ENCODE measurements at places on chromosomes 1 and 21. TPM values are rescaled to one million over a fixed set of nuclear protein-coding genes. Genes with fewer than 3 reads are reported as not detected.

GRCh38 chr1:43000271-43000670, 41.6 kb upstream of the SLC2A1 start:
- H3K36me3 ChIP-seq = no peaks in the 10 kb centered on the region
- H3K4me1 ChIP-seq = no peaks in the 10 kb centered on the region
- no peaks in the 10 kb centered on the region for H3K27me3 ChIP-seq
- no peak overlapping the region for H3K4me3 ChIP-seq
- no peak for DNase-seq
- H3K27ac ChIP-seq = no peak overlapping the region

The RC3H1 gene
- 2.5 TPM for polyA plus RNA-seq

DNA sequence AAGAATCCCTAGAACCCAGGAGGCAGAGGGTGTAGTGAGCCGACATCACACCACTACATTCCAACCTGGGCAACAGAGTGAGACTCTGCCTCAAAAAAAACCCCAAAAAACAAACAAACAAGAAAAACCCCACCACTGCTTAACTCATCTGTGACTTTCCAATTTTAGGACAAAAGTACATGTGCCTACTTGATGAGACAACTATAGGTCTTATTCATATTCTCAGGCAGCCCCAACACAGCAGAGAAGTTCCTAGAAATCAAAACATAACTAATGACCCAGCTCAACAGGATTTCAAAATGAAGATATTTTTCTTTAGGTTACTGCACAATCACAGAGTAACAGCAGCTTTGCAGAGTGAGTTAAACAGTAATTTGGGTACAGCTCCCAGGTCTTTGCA, 26.4 kb downstream of the TIAM1 start:
- H3K4me3 ChIP-seq = no peak overlapping the region
- DNase-seq = no peak
- H3K36me3 ChIP-seq = no peaks in the 10 kb centered on the region
- no peak overlapping the region for H3K27ac ChIP-seq
- no peaks in the 10 kb centered on the region for H3K27me3 ChIP-seq

The SPOCD1 gene
- polyA plus RNA-seq = 0.22 TPM

DNA sequence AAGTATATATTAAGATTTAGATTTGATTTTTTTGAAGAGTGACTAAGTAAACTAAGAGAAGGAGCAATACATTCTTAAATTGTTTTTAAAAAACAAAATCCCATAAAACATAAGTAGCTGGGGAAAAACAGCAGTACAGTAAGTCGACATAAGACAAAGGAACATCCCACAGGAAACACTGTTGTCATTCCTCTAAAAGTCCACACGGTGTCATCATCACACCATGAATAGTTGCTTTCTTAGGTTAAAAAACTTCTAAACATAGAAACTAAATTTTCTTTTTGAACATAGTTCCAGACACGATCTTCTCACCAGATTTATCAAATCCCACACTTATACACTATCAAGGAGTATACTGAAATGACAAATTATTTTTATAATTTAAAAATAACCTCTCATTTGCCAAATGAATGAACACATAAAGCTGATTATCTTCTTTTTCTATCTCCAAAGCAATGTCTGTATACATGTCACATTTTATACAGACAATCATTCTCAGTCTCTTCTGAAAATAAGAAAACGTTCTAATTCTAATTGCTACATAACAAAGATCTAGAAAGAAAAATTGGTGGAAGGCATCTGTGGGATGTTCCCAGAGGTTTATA, 15.8 kb downstream of the ODF2L start:
- no peak overlapping the region for H3K27ac ChIP-seq
- no peaks in the 10 kb centered on the region for H3K4me1 ChIP-seq
- peak; percentile 71 for DNase-seq
- no peak overlapping the region for H3K4me3 ChIP-seq

The TFF3 gene
- polyA plus RNA-seq = 10.0 TPM

DNA sequence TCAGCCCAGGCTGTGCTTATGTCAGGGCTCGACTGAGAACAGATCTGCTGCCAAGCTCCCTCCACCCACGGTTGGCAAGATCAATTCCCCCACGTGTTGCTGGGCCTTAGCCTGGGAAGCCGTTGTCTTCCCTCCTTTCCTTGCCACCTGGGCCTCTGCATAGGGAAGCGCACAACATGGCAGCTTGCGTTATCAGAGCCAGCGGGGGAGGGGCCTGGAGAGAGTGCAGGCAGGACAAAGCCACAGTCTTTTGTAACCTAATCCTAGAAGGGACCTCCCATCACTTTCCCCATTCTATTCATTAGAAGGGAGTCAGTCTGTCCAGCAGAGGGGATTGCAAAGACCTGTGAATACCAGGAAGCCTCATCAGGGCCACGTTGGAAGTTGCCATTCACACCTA, 17.0 kb upstream of the IGSF21 start:
- no peaks in the 10 kb centered on the region for H3K36me3 ChIP-seq
- no peak overlapping the region for H3K4me3 ChIP-seq
- peak; percentile 30 for DNase-seq
- H3K27me3 ChIP-seq = no peaks in the 10 kb centered on the region

DNA sequence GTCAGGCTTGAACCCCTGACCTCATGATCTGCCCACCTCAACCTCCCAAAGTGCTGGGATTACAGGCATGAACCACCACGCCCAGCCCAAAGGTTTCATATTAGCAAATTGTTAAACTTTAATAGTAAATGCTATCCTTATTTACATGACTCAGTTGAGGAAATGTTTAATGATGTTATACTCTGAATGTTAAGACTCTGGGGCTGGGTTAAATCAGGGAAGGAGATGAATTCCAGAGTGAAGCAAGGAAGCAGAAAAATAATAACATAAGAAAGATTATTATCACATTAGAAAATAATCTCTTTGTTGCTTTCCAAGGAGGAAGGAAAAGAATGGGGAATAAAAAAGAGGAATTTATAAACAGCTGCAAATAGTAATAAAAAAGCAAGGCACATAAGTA, 105.3 kb downstream of the PTGS2 start:
- H3K4me1 ChIP-seq = no peaks in the 10 kb centered on the region
- H3K36me3 ChIP-seq = no peaks in the 10 kb centered on the region
- no peak for DNase-seq

GRCh38 chr1:215043401-215043800, 39.1 kb upstream of the KCNK2 start:
- H3K4me1 ChIP-seq = no peaks in the 10 kb centered on the region
- no peaks in the 10 kb centered on the region for H3K27me3 ChIP-seq
- no peak overlapping the region for H3K27ac ChIP-seq
- H3K4me3 ChIP-seq = no peak overlapping the region
- no peak for DNase-seq
- no peaks in the 10 kb centered on the region for H3K36me3 ChIP-seq

The PGLYRP3 gene
- not detected for polyA plus RNA-seq

GRCh38 chr1:42815941-42816584, 859 bp upstream of the ERMAP start:
- H3K27ac ChIP-seq = no peak overlapping the region
- no peaks in the 10 kb centered on the region for H3K4me1 ChIP-seq
- H3K36me3 ChIP-seq = no peaks in the 10 kb centered on the region
- peak overlapping the region; percentile 81 for H3K4me3 ChIP-seq
- no peaks in the 10 kb centered on the region for H3K27me3 ChIP-seq

GRCh38 chr1:152946248-152946647, 758 bp upstream of the SPRR5 start:
- H3K36me3 ChIP-seq = no peaks in the 10 kb centered on the region
- no peak overlapping the region for H3K4me3 ChIP-seq
- no peaks in the 10 kb centered on the region for H3K4me1 ChIP-seq
- DNase-seq = no peak
- no peak overlapping the region for H3K27ac ChIP-seq

GRCh38 chr1:204651843-204652421, 33.6 kb downstream of the LRRN2 start:
- H3K4me3 ChIP-seq = no peak overlapping the region
- H3K36me3 ChIP-seq = no peaks in the 10 kb centered on the region
- H3K4me1 ChIP-seq = peaks cover 4% of the 10 kb centered on the region
- H3K27me3 ChIP-seq = peaks cover 2% of the 10 kb centered on the region
- peak; percentile 65 for DNase-seq
- no peak overlapping the region for H3K27ac ChIP-seq

GRCh38 chr1:191905781-191906180, 252.5 kb upstream of the RGS18 start:
- H3K27me3 ChIP-seq = no peaks in the 10 kb centered on the region
- H3K4me1 ChIP-seq = no peaks in the 10 kb centered on the region
- no peak overlapping the region for H3K27ac ChIP-seq

DNA sequence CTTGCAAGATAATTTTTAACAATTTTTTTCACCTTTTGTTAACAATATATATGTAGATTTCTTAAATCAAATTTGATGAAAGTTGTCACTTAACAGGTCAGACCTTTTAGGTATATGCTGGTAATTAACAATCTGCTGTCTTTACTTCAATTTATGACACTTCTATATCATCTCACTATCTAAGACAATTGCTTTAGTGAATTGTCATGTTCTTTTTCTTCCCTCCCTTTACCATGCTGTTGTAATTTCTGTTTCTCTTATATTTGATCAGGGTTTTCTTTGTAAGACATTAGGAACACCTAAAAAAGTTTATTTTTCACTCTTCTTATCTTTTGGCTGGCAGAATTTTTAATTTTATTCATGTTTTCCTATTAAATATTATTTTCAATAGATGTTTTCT, 2.0 kb downstream of the IFI16 start:
- H3K4me3 ChIP-seq = peak overlapping the region; percentile 23
- no peak overlapping the region for H3K27ac ChIP-seq
- no peaks in the 10 kb centered on the region for H3K27me3 ChIP-seq
- peaks cover 2% of the 10 kb centered on the region for H3K4me1 ChIP-seq

The SPRR2B gene
- polyA plus RNA-seq = not detected

DNA sequence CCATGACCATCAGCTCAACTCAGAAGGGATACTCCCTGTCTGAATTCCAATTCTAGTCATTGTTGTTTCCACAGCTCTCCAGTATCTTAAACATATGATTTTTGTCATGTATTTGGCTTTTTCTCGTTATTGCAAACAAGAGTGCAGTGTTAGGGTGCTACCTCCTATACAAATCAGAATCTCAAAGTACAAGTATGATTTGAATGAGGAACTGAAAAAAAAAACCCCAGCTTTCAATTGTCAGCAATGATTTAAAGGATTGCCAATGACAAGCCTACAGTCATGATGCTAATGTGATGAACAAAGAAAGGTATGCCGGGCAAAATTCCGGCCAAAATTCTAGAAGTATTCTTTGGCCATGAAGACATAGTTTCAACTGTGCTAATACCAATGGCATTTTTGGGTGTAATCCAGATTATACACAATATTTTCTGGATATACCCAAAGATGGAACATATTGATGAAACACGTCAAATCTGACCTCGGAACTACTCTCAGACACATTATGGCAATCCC, 14.9 kb downstream of the TMEM35B start:
- no peaks in the 10 kb centered on the region for H3K36me3 ChIP-seq
- H3K27ac ChIP-seq = no peak overlapping the region
- no peak overlapping the region for H3K4me3 ChIP-seq
- no peak for DNase-seq
- no peaks in the 10 kb centered on the region for H3K4me1 ChIP-seq

DNA sequence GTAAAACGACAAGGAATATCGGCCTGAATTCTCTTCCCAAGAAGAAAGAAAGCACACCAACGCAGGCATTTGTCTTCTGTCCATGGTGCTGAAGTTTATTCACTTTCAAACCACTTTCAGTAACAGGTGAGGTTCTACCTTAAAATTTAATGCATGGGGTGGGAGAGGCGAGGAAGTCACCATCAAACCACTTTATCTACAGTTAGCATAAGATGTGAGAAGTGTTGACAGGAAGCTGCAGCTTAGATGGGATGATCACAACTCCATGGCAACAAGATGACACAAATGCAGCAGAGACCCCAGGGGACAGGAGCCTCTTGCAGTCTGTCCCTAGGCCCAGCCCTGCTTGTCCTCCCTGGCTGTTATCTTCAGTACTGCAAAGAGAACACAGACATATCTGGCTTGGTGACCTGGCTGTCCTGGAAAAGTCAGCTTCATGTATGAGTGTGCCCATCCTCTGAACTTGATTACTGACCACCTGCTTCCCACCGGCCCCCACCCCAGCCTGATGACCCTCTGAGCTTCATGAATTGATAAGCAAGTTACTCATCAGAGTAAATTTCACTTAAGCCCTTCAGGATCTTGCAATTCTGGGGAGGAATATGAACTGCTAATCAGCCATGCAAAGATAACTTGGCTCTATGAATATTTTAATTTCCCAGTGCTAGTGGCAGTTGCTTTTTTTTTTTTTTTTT, 1.8 kb downstream of the NPPA start:
- H3K27ac ChIP-seq = no peak overlapping the region
- no peak for DNase-seq
- no peaks in the 10 kb centered on the region for H3K27me3 ChIP-seq
- H3K36me3 ChIP-seq = peaks cover 39% of the 10 kb centered on the region
- H3K4me3 ChIP-seq = no peak overlapping the region

The HMGB4 gene
- polyA plus RNA-seq = not detected

The CCDC185 gene
- not detected for polyA plus RNA-seq

The NBPF6 gene
- not detected for polyA plus RNA-seq

All from kidney (tissue), 22 donors.